Activated CD4-positive, alpha-beta T cell treated with anti-CD3 and anti-CD28 coated beads for 24 hours (primary cell): ENCODE measurements at places on chromosomes 13 and 19.

DNA sequence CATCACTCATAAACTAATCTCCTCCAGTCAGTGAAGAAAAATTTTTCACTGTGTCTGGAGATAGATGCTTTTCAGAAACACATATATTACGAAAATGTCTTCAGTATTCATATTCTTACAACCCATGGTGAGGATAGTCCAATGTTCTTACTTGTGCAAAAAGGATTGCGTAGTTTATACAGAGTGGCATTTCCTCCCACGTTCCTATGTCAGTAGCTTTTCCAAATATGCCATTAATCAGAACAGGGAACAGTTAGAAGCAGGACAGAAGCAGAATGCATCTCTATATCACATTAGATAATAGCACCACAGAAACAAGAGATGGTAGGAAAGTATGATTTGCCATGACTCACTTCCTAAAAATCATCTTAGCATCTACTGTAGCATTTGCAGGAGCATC is 282.9 kb downstream of the SLITRK5 start:
- no peak for DNase-seq

GRCh38 chr19:6774821-6775707 is 2.6 kb downstream of the VAV1 start:
- DNase-seq, result no peak

- DNase-seq, result no peak
Measured at GRCh38 chr19:41001243-41001971, 10.3 kb downstream of the CYP2B6 start.

- DNase-seq, result no peak
Measured at GRCh38 chr13:57635541-57636085, 4.1 kb downstream of the PCDH17 start.
